Astrocyte (in vitro differentiated cells and primary cell): ENCODE measurements at places on chromosomes 11 and 22.
A peak's percentile ranks its signal among the peaks of the same experiment; 100 is the strongest.

- no peak for DNase-seq
Measured at GRCh38 chr11:112719736-112720525, 241.3 kb upstream of the NCAM1 start.

DNA sequence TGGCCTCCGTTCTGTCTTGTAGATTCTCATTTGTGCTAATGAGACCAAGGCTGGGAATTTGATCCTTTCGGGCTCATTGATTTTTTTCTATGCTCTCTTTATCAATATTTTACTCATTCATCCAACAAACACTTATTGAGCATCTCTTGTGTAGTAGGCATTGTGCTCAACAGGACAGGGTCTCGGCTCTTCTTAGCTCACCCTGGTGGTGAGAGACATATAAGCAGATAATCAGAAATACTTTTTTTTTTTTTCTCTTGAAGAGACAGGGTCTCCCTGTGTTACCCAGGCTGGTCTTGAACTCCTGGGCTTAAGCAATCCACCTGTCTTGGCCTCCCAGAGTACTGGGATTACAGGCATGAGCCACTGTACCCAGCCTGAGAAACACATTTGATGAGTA lies 48.0 kb upstream of the SLC5A1 start:
- DNase-seq: no peak

DNA sequence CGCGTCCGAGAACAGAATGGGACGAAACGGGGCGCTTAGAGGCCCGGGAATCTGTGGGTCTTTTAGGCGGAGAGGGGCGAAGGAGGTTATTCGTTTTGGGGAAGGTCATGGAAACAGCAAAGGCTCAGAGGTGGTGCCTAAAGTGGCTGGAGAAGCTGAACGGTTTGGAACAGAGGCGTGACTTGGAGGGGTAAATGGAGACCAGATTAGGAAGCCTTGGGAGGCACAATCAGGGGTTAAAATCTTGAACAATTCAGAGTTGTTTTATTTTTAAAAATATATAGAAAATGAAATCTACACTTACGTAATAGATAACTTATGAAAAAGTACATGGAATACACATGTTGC lies 247 bp upstream of the PLAAT5 start:
- DNase-seq: no peak

DNA sequence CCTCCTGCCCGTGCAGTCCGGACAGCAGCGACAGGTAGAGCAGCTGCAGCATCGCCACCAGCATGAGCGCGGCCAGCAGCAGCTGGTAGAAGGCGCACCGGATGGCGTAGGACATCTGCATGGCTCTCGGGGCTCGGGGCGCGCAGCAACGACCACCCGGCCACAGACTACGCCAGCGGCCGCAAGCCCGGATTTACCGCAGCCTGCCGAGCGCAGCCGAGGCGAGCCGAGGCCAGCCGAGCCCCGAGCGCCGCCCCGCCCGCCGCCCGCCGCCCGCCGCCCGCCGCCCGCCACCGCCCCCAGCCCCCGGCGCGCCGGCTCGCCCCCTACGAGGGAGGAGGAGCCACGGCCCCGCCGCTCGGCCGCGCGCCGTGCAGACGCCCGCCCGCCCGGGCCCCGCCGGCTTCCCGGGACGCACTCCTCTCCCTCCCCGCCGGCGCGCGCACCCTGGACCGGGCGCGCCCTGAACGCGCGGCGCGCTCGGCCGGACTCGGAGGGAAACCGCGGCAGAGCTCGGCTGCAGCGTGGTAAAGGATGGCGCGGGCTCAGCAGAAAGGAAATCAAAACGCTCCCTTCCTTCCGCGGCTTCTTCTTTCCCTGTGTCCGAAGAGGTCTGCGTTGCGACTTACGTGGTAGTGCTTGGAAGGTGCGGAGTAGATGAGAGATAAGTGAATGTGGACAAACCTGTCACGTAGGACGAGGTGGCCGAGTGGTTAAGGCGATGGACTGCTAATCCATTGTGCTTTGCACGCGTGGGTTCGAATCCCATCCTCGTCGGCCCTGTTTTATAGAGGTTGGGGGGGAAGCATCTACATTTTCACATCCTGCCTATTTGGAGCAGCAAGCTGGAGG lies at the start of gene B4GAT1:
Gene B4GAT1, minus strand, starts transcription at position 205 of the 852 bp plus-strand sequence. Its CDS starts 84 bp downstream, at position 121.
- DNase-seq: peak; percentile 83

DNA sequence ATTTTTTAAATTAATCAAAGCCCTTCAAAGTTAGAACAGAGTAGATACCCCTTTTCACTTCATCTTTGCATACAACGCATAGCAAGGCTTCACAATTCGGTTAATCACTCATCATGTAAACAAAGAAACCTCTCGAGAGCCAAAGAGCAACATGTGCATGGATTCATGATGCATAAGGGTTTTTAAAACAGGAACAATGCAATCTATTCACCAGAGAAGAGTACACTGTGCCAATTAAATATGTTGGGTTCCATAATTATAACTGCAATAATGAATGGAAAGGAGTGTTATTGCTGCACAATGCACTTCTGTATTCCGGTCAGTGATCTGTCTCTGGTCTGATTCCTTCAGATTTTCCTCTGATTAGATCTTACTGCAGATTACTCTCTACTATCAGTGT lies 45.3 kb downstream of the CADM1 start:
- DNase-seq: peak; percentile 58

DNA sequence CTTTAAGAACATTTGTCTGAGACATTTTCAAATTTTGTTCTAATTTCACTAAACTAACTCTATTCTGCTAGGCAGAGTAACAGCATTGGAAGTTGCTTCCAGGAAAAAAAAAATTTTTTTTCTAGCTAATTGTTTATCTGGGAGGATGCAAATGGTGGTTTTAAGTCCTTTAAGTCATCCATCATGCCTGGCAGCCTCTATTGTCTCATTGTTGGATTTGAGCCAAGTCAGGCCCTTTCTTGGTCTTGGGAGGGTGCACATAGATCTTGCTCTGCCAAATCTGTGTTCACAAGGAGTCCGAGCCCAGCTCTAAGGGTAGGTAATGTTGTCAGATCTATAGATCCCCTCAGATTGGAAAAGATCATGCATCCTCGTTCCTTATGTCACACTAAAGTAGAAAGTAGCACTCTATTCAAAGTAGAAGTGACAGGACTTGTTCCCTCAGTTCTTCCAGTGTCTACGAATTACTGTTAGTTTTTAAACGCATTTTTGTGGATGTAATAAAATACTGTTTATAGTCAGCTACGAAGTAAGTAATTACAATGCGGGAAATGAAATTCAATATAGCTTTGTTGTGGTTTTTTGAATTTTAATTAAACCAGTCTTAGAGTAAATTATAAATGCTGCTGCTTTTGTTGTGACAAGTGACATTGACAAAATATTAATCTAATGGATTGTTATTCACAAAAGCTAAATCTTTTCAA lies 166.0 kb upstream of the RASSF10 start:
- peak; percentile 89 for DNase-seq

GRCh38 chr22:25758316-25758715 lies 16.3 kb downstream of the MYO18B start:
- DNase-seq: peak; percentile 54

DNA sequence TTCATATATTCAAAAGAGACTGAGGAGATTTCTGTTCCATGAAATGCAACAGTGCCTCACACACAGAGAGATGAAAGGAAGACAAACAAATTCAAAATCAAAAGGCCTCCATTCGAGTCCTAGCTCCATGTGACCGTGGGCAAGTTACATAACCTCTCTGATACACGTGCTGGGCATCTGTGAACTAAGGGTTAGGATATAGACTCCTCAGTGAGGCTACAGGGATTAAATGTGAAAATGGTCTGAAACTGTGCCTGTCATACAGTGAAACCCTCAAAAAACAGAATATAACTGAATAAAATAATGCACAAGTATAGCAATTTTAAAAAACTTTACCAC lies 111.8 kb upstream of the MTMR2 start:
- DNase-seq: no peak
